ENCODE measurements at places on chromosomes 7 and 10.
A peak's percentile ranks its signal among the peaks of the same experiment; 100 is the strongest.

DNA sequence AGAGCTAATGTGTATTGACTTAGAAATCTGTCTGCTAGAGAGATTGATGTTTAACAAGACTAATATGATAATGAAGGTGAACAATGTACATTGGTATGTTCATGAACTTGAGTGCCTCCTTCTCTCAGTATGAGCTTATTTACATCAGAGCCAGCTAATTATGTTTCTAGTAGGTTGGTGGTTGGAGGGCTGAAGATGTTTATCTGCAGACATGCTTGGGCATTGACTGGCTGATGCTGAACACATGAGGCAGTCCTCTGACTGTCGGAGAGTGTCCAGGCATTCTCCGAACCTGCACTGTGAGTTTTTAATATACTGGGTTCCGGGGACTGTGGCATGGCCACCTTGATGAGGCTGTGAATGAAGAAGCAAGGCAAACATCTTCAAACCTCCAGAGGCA, 47.5 kb downstream of the BMPER start:
- no peak for DNase-seq

GRCh38 chr7:79291498-79291865, 162.0 kb downstream of the MAGI2 start:
- no peak for DNase-seq

DNA sequence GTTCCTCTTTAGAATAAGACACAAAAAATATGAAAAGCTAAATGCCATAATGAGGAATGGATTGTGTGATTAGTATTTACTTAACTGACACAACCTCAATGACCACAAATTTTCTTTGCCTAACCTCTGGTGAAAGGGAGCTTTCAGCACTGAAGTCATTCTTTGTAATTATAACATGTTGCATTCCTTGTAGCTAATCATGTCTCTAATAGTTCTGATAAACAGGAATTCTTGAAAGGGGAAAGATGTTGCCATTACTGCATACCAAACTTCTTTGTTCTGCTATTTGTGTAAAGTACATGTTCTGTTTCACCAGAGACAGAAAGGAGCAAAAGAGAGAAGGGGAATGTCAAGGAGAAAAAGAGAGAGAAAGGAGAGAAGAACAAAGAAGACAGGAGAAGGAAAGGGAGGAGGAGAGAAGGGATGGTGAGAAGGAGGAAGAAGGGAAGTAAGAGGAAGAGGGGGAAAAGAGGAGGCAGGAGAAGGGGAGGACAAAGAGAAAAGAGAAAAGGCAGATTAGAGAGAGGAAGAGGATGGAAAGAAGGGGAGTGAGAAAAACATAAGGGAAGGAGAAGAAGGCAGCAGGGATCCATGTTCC, 120.9 kb downstream of the SEMA3D start:
- no peak for DNase-seq

GRCh38 chr7:27631391-27631790, 31.3 kb downstream of the HIBADH start:
- DNase-seq = no peak

- no peak for DNase-seq
Measured at GRCh38 chr10:70247360-70247759, 14.1 kb upstream of the PPA1 start.

DNA sequence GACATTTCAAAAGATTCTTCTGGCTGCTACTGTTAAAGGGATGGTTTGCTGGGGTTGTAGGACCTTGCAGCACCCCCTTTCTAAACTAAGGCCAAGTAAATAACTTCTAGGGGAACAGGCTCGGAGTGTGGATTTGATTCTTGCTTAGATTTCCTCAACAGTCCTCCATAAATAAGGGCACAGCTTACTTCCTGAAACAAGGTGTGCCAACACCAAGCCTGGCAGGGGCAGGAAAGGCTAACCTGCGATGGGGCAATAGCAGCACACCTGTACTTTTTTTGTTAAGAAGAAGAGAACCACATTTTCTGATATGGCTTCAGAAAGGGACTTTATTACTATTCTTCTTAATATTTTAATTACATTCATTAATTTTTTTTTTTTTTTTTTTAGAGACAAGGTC, 121.9 kb downstream of the RNF216 start:
- DNase-seq = no peak

DNA sequence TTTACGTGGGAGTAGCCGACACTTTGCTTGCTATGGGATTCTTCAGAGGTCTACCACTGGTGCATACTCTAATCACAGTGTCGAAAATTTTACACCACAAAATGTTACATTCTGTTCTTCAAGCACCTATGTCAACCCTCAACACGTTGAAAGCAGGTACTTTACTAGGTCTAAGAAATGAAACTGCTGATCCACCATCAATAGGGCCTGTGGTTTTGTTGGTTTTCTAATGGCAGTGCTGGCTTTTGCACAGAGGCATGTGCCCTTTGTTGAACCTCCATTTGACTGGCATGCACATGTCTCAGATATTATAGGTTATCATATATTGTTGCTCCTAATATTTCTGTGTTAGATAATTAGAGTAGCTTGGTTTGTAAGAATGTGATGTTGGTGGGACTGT, 123.8 kb downstream of the CFTR start:
- no peak for DNase-seq

DNA sequence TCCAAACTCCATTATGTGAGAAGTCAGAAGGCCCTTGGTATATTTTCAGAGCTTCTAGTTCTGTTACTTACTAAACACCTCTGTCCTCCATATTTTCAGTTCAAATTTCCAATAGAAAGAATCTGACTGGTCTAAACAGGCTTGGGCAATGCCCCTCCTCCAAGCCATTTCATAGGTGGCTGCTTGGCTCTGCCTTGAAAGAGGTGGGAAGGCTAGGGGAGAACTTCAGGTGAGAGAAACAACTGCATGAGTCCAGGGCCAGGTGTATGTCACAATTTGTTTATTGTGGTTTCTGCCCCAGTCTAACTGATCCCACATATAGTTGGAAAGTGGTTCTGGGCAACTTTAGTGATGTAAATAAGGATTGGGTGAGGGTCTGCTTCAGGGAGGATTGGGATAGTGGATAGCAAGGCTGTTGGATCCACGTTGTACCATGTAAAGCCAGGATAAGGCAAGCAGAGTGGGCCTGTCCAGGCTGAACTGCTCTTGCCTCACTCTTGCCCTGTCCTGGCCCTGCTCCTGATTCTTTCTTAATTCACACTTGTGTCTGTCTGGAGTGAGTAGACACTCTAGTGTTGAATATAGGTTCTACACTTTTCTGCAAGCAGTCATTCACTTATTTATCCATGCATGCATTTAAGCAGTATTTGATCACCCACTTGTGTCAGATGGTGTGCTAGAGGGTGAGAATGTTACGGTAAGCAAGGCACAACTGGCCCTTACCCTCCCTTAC, 67.5 kb upstream of the COMTD1 start:
- DNase-seq = no peak

DNA sequence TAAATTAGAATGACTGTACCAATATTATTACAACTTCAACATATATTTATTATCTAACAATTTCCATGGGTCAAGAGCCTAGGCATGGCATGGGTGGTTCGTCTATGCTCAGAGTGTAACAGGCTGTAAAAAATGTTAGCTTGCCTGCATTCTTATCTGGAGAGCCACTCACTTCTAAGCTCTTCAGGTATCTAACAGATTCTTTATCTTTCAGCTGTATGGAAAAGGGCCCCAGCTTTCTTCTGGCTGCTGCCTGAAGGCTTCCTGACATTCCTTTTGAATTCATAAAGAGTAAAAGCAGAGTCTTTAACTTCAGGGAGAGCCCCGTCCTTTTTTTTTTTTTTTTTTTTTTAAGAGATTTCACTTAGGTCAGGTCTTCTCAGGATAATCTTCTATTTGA, 648.8 kb downstream of the NXPH1 start:
- DNase-seq = no peak

GRCh38 chr7:121525155-121525819, 129.2 kb upstream of the FAM3C start:
- no peak for DNase-seq

GRCh38 chr7:150823484-150824126, 23.0 kb downstream of the TMEM176A start:
- no peak for DNase-seq

- DNase-seq = no peak
Measured at GRCh38 chr10:103316087-103316486, 34.9 kb downstream of the PCGF6 start.

DNA sequence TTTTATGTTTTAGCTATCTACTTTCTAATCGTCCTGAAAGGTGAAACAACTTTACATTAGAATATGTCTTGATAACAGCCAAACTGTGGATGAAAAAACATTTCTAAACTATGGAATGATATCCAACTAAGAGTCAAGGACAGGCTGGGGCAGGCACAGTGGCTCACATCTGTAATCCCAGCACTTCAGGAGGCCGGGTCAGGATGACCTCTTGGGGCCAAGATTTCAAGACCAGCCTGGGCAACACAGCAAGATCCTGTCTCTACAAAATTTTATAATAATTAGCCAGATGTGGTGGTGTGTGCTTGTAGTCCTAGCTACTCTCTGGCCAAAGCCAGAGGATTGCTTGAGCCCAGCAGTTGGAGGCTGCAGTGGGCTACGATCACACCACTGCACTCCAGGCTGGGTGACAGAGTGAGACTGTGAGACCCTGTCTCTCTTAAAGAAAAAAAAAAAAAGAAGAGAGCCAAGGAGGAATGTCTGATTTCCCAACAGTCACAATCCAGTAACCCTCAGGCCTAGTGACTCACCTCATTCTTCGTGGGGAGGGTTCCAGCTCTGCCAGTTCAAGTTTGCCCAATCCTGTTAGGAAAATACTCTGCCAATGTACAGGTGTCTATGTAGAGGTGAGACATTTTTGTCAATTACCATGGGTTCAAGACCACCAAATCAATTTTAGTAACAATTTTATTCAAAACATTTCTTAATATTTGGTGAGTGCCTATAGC, 14.6 kb upstream of the FZD1 start:
- no peak for DNase-seq

GRCh38 chr7:24899905-24900304, 80.1 kb downstream of the OSBPL3 start:
- no peak for DNase-seq

GRCh38 chr7:81887098-81888090, 117.5 kb upstream of the HGF start:
- no peak for DNase-seq

- no peak for DNase-seq
Measured at GRCh38 chr7:155487509-155488482, 29.9 kb downstream of the EN2 start.

GRCh38 chr7:107742678-107743566, 1.0 kb upstream of the CBLL1 start:
- no peak for DNase-seq

DNA sequence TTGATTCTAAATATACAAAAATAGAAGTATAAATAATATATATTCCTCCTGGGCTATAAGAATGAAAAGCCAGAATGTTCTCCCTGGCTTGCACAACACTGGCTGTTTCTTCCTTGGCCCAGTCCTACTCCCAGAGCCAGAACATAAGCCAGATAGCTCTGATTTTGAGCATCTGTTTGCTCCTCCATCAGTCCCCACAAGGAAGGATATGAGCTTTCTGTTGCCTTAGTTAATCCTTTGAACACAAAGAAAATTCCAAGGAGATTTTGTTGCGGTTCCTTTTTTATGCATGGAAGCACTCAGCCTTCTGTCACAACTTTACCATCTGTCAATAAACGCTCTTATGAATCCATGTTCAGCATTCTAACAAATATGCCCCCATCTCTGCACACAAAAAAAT, 361.8 kb downstream of the IPMK start:
- DNase-seq = no peak

DNA sequence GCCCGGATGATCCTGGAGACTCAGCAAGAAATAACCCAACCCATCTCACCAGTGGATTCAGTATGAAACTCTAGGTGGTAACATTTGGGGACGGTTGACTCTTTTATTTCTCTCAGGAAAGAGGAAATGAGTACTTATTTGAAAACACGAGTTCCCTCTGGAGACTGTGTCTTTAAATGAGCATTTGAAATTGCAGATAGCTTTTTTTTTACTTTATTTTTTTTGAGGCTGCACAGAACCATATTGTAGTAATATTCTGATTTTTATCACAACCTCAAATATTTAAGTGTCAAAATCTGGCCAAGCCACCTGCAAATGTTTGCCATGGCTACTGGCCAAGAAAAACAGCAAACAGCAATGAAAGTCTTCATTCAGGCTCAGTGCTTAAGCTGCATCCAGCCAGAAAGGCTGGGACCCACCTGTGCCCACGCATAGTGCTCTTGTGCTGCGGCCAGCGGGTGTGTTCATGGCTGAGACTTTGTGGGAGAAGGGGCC, 160.8 kb downstream of the CREB5 start:
- peak; percentile 66 for DNase-seq

Data from right forelimb (tissue), 1 donor.